ENCODE measurements at places on chromosomes 5 and 9.
A peak's percentile ranks its signal among the peaks of the same experiment; 100 is the strongest.

DNA sequence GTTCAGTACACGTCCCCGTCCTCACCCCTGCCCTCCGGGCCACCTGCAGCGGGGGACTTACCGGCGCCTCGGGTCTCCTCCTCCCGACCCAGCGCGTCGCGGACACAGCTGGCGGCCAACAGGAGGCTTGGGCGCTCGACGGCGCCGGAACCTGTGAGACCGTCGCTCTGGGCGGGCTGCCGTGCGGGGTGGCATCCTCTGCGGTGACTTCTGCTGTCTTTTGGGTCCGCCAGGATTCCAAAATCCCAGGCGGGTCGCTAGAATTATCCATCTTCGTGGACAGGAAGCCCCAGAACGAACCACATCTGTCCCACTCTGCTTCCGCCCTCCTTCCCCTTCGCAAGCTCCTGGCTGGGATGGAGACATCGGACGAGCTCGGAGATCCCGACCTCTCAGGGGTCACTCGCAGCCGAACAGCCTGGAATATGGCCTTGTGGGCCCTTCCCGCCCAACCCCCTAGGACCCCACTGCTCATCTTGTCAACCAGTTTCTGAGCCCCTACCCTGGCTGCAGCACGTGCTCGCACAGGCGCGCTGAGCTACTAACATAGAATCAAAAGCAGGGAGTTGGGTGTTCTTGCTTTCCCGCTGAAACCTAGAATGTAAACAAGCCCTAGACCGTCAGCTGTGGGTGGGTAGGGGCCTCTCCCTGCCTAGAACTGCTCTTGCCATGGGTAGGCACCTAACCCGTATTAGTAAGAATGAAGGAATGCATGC is 947 bp upstream of the MARCHF3 start:
- peak; percentile 30 for DNase-seq

DNA sequence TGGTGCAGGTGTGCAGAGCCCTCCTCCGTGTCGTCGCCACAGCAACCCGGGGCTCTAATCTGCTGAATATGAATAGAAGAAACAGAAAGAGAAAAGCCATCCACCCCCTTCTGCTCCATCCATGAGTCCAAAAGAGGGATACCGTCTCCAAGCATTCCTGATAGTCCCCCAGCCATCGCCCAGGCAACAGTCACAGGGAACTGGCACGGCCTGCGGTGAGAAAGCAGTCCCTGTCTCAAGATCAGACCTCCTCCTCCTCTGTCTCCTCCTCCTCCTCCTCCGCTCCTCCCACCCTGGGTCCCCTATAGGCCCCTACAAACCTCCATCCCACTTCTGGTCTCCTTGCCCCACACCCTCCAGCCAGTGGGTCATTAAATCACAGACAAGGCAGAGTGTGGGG is 308.1 kb upstream of the MPDZ start:
- no peak for DNase-seq

DNA sequence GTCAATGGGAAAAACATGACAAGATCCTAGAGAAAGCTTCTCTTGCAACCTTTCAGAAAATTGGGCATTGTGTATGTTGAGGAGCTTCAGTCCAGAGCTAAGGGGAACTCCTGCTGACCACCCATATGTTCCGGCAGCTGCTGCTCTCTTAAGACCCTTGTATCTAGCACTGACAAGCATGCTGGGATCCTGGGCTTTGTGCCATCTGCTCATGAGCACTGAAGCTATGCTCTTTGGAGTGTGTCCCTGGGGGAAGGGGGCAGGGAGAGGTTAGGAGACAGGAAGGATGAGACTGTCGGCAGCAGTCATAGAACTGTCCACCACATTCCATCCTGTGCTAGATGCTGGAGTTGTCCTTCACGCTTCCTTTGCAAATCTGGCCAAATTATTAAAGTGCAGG is 109.3 kb downstream of the JAKMIP2 start:
- DNase-seq: no peak

- no peak for DNase-seq
These were observed 96.3 kb upstream of the EQTN start for GRCh38 chr9:27393054-27393846.

- DNase-seq: no peak
These were observed 159.1 kb downstream of the LURAP1L start for GRCh38 chr9:12933957-12934356.

DNA sequence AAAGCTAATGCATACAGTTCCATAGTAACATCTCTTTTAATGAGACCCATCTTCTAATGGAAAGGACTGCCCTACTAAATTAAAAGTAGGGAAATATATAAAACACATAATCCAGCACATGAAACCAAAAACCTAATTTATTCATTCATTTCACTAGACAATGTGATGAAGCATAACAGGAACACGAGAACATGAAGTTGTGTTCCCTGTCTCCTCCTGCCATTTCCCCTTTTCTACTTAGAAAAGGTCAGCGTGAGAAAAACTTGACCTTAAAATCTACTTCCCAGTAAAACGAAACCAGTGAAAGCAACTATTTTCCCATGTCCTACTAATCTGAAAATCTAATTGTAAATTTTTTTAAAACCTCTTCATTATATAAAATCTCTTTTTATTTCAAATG is 847.5 kb downstream of the TLE1 start:
- no peak for DNase-seq

DNA sequence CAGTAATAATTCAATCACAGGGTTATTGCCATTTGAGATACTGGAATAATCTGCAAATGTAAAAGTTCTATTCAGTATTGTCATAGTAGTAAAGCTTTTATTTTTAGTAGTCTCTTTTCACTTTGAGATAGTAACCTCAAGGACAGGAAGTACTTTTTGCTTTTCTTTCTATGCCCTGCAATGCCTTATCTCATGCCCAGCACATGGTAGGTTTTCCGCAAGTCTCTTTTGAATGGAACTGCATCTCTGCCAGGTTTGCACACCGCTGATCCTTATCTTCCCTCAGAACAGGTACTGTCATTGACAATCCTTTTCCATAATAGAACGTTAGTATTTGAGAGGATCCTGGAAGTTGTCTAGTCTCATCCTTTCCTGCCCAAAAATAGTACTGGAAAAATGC is 91.8 kb upstream of the IFNK start:
- no peak for DNase-seq

DNA sequence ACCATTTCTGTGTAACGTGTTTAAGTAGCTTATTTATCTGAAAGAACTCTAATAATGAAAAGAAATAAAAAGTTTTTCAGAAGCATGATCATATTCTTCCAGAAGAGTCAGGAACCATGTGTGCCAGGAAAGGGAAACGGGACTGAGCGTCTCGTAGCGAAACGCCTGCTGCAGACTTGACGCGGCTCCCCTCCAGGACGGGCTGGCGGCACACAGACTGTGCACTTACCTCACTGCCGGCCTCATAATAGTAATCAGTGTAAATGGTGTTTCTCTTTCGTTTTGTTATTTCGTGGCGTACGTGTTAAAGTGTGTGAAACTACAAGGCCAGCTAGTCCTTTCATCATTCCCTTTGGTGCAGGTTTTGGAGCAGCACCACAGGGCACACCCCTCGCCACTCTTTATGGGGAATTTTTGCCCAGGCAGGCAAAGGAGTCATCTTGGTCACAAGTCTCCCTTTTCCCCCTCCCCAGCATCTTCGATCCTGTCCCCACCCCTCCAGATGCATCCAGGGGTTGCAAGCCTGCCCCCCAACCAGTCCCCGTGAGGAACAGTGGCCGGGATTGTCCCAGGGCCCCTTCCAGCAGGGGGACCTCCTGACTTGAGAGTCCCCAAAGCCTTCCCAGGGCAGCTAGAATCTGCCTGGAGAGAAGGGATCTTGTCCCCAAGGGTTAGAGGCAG is 233.1 kb downstream of the FANCC start:
- no peak for DNase-seq

DNA sequence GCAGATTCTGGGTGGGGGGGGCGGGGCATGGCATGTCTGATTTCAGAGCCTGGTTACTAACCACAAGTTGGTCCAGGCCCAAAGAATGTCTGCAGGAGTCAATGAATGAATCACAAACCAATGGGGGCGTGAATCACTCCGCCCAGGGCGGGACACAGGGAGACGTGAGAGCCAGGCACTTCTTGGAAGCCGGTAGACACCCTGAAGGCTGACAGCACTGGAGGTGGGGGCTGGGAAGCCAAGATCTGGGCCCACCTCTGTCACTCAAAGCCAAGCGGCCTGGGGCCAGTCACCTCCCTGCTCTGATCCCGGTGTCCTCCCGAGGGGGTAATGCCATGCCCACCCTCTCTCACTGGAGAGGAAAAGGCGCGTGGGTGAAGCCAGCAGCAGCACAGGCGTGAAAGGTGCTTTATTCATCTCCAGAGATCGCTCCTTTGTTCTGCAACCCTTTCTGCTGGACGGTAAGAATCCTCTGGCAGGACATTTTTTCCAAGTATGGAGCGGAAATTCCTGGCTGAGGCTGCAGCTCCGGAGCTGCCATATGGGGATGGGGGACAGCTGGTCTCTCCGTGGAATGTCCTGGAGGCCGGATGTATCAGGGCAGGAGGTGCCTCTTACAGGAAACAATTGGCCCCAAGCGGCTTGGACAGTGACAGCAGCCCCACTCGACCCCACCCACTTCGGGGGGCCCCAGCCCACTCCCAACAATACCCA is 85.0 kb downstream of the STK10 start:
- peak; percentile 52 for DNase-seq

DNA sequence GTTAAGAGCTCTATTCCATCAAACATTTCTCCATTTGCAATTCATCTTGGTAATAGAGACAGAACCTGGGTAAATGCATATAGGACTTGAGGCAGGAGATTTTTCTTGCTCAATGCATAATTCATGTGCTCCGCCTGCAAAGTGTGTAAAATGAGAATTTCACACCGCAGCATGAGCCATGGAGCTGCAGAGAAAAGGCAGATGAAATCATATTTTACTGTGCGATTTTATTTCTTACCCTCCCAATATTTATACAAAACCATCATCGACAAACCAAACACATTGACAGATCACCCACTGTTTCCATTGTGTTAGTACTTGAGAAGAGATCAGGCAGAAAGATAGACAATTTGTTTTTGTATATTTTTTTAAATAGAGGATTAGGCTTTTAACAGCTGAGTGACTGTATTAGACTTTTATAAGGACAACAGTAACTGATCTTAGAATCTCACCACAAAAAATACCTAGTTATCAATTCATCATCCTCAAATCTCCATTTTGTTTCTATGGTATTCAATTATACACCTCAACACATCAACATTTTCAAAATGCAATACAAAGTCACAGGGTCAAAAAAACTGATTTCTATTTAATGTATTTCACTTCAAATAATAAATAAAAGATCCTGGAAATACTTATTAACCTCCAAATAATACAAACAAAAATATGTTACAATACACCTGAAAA is 191.1 kb downstream of the AP3B1 start:
- no peak for DNase-seq

DNA sequence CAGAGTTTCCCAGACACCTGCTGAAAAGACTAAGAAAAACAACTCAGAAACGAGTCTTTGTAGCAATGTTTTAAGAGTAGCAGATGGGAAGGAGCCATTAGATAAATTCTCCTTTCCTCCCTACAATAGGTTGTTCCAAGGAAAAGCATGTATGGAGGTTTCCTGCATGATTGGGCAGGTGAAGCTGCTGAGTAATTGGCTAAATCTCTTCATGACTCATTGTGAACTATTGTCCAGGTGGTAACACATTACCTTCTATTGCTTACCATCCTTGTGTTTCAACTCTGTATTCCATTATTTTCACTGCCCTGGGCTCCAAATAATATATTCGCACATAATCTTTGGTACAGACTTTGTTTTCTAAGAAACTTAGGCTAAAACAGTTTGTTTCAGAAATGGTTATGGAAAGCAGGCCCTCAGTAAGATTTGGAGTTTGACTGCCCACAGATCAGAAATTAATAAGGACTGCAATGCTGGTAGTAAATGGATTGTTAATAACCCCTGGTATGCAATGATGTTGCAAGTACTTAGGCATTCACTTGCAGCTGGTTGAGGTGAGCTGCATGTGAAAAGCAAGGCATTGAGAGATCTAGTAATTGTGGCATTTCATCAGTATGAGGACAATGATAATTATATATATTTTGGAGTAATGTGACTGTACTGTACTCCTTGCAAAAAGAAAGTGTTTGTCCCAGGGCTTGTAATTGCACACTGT is 281.4 kb upstream of the VLDLR start:
- DNase-seq: no peak

- no peak for DNase-seq
These were observed 12.6 kb upstream of the IL12B start for GRCh38 chr5:159342840-159343239.

GRCh38 chr5:102865510-102866236 is 110.6 kb downstream of the PAM start:
- peak; percentile 63 for DNase-seq

- DNase-seq: no peak
These were observed 156.4 kb downstream of the EDIL3 start for GRCh38 chr5:84228266-84228665.

DNA sequence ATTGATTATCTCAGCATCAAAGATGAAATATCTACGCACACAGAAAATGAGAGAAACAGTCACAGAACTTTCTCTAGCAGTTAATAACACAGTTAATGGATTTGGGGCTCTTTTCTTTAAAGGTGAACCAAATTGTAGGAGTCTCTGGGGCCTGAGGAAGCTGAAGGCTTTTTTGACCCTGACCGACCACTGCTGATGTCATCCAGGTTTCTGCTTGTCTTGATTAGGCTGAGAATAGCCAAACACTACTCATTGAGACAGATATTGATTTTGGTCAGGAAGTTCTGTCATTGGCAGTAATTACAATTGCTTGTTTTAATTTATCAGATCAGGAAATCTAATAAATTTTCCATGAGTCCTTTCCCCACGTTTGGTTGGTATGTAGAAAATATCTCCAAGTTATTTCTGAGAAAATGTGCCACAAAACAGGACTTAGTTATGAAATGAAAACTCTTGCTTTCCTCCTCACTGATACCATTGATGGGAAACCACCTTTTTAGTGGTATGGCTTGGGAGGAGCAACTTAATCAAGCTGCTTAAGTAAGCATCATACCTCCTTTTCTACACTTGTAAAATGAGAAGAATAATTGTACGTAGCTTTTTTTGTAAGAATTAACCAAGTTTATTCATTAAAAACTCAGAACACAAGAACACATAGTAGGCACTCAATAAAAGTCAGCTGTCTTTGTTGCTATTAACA is 19.7 kb downstream of the CARTPT start:
- DNase-seq: no peak

- no peak for DNase-seq
These were observed 470.2 kb upstream of the CHD1 start for GRCh38 chr5:99398976-99399375.

DNA sequence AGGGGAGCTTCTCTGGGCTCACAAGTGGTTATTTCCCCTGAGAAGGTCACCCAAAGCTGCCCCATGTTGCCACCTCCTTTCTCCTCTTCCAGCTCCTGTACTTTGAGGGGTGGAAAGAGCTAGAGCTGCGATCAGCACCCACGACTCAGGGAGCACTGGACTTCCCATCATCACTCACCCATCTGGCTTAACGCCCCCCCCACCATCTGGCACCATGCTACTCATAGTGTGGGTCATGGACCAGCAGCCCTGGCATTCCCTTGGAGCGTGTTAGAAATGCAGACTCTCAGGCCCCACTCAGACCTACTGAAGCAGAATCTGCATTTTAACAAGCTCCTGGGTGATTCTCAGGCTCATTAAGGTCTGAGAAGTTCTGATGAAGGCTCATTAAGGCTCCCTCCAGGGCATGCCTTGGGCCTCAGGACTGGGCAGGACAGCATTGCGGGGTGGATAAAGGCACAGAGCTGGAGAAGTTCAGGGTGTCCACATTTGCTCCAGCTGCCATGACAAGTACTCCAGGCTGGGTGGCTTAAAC is 67.3 kb downstream of the GALNT12 start:
- DNase-seq: no peak

- no peak for DNase-seq
These were observed 47.2 kb upstream of the OR13F1 start for GRCh38 chr9:104456831-104457230.

Data from stimulated activated naive CD8-positive, alpha-beta T cell treated with anti-CD3 and anti-CD28 coated beads, Interleukin-15, Interleukin-2, amounts not matched to agents 100 U/mL and 50 U/mL, for 24 hours (primary cell).